ENCODE measurements at places on chromosomes 1 and 21.

GRCh38 chr1:243791586-243792267 is 58.3 kb downstream of the AKT3 start:
- no peak for DNase-seq

GRCh38 chr1:19957779-19958178 is 21.6 kb downstream of the PLA2G2A start:
- DNase-seq = no peak

DNA sequence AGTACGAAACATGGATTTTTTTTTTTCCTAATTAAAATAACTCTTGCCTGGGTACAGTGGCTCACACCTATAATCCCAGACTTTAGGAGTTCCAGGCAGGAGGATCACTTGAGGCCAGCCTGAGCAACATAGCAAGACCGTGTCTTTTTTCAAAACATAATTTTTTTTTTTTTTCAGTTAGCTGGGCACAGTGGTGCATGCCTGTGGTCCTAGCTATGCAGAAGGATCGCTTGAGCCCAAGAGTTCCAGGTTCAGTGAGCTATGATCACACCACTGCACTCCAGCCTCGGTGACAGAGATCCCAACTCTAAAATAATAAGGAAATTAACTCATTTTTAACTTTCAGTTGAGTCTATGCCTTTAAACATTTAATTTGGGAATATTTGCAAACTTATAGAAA is 170.1 kb downstream of the NEK7 start:
- no peak for DNase-seq

GRCh38 chr1:206419783-206420182 is 50.5 kb upstream of the IKBKE start:
- no peak for DNase-seq

DNA sequence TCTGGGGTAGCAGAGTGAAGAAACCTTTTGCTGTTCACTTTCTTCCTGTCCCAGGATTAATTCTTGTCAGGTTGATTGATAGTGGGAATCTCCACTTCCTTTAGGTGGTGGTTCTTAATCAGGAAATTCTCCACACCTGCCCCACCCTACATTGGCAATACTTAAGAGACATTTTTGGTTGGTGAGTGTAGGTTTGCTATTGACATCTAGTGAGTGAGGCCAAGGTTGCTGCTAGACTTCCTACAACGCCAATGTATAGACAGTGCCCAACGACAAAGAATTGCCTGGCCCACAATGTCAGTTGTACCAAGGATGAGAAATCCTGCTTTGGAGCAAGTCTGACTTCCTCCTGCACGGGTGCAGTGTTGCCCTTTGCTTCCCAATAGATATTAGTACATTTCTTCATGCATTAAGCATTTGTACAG is 38.5 kb downstream of the MAP3K7CL start:
- no peak for DNase-seq

GRCh38 chr1:180528868-180529470 is 26.6 kb upstream of the ACBD6 start:
- no peak for DNase-seq

- no peak for DNase-seq
These were observed 87.5 kb downstream of the WLS start for GRCh38 chr1:68144856-68145255.

DNA sequence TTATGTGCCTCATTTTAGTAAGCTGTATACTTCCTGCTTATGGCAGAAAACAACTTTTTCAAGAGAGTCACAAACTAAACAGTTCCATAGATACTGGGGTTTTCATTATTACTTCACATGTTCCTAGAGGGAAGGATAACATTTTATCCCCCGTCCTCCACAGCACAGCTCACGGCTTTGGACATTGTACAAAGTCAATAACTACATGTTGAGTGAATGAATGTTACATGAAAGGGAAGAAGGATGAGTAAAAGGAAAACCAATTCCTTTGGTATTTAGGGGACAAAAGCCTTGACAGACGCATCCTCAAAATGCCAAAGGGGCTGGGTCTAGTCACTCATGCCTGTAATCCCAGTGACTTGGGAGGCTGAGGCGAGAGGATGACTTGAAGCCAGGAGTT is 14.8 kb downstream of the PI4KB start:
- no peak for DNase-seq

DNA sequence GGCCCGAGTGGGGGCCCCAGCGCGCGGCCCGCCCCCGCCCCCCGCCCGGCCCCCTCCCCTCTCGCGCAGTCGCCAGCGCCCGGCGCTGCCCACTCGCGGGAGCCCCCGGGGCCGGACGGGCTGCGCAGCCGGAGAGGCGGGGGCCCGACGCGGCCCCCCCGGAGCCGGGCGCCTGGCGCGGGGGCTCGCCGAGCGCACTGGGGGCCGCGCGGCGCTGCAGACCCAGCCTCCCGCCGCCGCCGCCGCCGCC is 146 bp upstream of the ZNF362 start:
- DNase-seq = no peak

- no peak for DNase-seq
These were observed 679.4 kb upstream of the ADGRL2 start for GRCh38 chr1:81121306-81121705.

- DNase-seq = no peak
These were observed 59.8 kb downstream of the RBM11 start for GRCh38 chr21:14275702-14276205.

DNA sequence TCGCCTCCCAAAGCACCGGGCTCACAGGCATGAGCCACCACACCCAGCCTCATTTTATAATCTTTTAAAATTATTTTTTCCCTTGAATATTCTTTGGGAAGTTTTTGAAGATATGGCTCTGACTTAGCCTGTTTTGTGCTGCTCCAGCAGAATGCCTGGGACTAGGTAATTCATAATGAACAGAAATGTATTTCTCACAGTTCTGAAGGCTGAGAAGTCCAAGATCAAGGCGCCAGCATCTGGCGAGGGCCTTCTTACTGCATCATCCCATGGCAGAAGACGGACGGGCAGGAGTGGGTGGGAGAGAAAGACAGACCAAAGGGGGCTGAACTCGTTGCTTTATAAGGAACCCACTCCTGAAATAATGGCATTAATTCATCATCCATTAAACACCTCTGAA is 99.0 kb upstream of the SLC25A33 start:
- DNase-seq = no peak

DNA sequence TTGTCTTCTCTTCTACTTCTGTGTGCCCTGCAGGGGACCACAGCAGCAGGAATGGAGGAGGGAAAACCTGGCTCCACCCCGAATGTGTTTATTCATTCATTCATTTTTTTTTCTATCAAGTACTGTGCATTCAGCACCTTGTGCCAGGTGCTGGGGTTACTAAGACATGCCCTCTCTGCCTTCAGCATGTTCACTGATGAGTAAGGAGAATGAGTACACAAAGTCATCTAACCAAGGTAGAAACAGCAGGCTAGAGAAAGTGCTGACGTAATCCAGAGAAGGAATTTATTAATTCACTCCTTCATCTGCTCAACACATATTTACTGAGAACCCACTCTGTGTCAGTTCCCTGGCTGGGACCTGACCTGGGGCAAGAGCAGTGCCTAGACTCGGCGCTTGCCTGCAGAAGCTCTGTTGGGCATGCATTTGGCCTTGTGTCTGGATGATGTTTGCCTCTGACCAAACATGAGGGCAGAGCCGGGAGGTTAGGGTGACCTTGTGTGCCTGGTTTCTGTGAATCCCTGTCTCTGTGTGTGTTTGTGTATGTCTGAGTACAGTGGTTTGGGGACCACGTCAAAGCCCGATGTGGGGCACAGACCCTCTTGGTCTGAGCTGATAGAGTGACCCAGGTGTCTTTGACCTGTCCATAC is 3.3 kb upstream of the MYOG start:
- DNase-seq = no peak

All from colonic mucosa (tissue), 4 donors.